A549 treated with ZK216348 at 1 μM for 4 hours (cell line): ENCODE measurements at places on chromosomes 11 and 22. TPM values are rescaled to one million over a fixed set of nuclear protein-coding genes. Genes with fewer than 3 reads are reported as not detected.

Gene GLYATL1
- 0.07 TPM in 1 of 5 replicates, not detected in the others for total RNA-seq

Gene OR2D2
- not detected in 5 replicates for total RNA-seq

Gene NARS2
- total RNA-seq, result 16.1 to 24.2 TPM (median 18.3 TPM) in 5 replicates

Gene IGSF9B
- 0.55 to 2.3 TPM (median 2.0 TPM) in 5 replicates for total RNA-seq

Gene PGA5
- total RNA-seq, result not detected in 5 replicates

Gene CRYAB
- total RNA-seq, result 6.4 to 15.9 TPM (median 9.5 TPM) in 5 replicates

Gene OR2AT4
- not detected in 5 replicates for total RNA-seq

Gene EXPH5
- 0.03 to 0.06 TPM (median 0.04 TPM) in 4 of 5 replicates, not detected in the other for total RNA-seq
